ENCODE measurements at places on chromosomes 1 and 21. TPM values are rescaled to one million over a fixed set of nuclear protein-coding genes. Genes with fewer than 3 reads are reported as not detected.

Gene ZDHHC18
- 11.8 TPM for total RNA-seq

Gene PCSK9
- 0.17 TPM for total RNA-seq

Gene ASCL5
- total RNA-seq: not detected

Gene TESK2
- total RNA-seq: 6.5 TPM

Gene RNF187
- 62.1 TPM for total RNA-seq

Gene VAV3
- total RNA-seq: 1.9 TPM

Gene ATP5IF1
- 174 TPM for total RNA-seq

Gene KCNJ9
- total RNA-seq: not detected

Gene CNTN2
- total RNA-seq: 2.5 TPM

Gene SPRR1A
- total RNA-seq: not detected

Gene SLC45A1
- total RNA-seq: 10.0 TPM

Gene TMEM82
- not detected for total RNA-seq

Gene COL24A1
- 4.2 TPM for total RNA-seq

Gene TRAF5
- total RNA-seq: 25.7 TPM

Gene CHRM3
- total RNA-seq: 86.0 TPM

Gene OR6K3
- not detected for total RNA-seq

Gene LCE1F
- not detected for total RNA-seq

Gene PLA2G5
- 23.9 TPM for total RNA-seq

Gene FGR
- total RNA-seq: 32.1 TPM

Measured in esophagus muscularis mucosa (tissue), 4 donors.